ENCODE measurements at places on chromosomes 3 and 15.

GRCh38 chr3:31105438-31106077, 211.1 kb upstream of the GADL1 start:
- no peak for DNase-seq

DNA sequence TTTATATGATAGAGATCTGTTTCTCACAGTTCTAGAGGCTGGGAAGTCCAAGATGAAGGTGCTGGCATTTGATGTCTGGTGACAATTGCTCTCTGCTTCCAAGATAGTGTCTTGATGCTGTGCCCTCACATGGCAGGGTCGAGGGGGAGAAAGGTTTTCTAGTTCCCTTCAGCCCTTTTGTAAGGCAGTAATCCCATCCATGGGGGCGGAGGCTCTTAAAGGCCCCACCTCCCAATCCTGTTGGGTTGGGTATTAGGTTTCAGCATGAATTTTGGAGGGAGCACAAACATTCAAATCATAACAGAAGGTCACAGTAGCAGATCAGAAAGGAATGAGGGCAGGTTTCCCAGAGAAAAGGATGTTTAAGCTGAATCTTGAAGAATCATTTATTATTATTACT, 601.7 kb upstream of the ZNF717 start:
- no peak for DNase-seq

- DNase-seq: no peak
These were observed 369.2 kb upstream of the IL12A start for GRCh38 chr3:159619341-159619885.

GRCh38 chr3:156498307-156498706, 56.6 kb downstream of the SSR3 start:
- DNase-seq: no peak

DNA sequence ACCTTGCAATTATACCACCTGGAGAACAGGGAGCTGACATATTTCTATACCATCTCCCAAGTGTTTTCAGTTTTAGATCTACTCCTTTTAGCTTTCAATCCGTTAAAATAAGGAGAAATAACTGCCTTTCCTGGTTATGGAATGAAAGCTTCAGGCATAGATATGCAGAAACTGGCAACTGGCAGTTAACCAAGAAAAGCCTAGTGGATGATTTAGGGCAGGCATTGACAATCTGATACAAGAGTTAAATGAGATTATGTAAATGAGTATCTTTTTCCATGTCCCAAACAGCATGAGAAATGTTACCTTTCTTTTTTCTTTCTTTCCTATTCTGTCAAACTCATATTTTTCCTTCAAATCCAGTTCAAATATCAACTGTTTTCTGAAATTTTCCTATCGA, 689.1 kb upstream of the DPPA4 start:
- DNase-seq: no peak

GRCh38 chr3:137121704-137122314, 164.0 kb downstream of the IL20RB start:
- peak; percentile 37 for DNase-seq

GRCh38 chr3:156820692-156821080, 5.5 kb upstream of the LEKR1 start:
- DNase-seq: no peak

GRCh38 chr3:31226346-31226745, 306.4 kb upstream of the STT3B start:
- DNase-seq: no peak
